Left lobe of liver (tissue), 2 donors: ENCODE measurements at places on chromosomes 7 and 10. TPM values are rescaled to one million over a fixed set of nuclear protein-coding genes. Genes with fewer than 3 reads are reported as not detected.

GRCh38 chr10:99681553-99681952 is 22.2 kb downstream of the ENTPD7 start:
- no peak for DNase-seq

PRR15 gene
- total RNA-seq = not detected

ZNF12 gene
- 12.8 TPM for total RNA-seq

GRCh38 chr7:33821970-33822369 is 83.4 kb upstream of the BMPER start:
- no peak for DNase-seq

DNA sequence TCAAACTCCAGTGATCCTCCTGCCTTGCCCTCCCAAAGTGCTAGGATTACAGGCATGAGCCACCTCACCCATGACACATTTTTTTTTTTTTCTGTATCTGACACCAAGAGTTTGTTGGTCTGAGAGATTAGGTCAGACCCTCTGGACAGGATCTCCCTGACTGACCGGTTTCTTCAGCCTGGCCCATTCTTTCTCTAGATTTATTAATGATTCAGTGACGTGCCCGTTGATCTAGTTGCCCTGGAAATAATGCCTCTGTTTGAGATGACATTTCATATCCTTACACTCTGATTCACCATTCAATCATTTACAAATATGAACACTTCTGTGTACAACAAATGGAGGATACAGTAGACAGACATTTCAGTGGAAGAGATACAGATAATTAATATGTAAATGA is 1.4 kb upstream of the ZNF212 start:
- no peak for DNase-seq

GRCh38 chr10:48683868-48684267 is 805 bp upstream of the WDFY4 start:
- no peak for DNase-seq

GRCh38 chr7:45171946-45172345 is 14.4 kb downstream of the RAMP3 start:
- no peak for DNase-seq

SPDYE9 gene
- not detected for total RNA-seq

DNA sequence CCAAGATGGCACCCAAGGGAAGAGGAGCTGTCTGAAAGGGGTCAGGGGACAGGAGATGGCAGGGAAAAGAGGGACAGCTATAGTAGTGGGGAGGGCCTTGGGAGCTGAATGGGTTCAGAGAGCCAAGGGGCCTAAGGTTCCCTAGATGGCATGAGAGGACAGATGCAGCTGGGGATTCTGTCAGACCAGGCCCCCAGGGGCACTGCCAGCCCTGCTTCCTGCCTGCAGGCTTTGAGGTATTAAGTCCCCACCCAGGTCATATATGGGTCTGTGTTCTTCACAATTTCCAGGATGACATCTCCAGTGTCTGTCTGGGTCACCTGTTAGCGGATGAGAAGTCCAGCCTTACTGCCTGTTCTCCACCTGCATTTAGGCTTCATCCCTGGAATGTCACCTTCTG is 56.7 kb downstream of the NEURL1 start:
- no peak for DNase-seq

- DNase-seq = no peak
Observed at GRCh38 chr7:7110706-7111105, 71.6 kb upstream of the C1GALT1 start.

MMD2 gene
- not detected for total RNA-seq

DNA sequence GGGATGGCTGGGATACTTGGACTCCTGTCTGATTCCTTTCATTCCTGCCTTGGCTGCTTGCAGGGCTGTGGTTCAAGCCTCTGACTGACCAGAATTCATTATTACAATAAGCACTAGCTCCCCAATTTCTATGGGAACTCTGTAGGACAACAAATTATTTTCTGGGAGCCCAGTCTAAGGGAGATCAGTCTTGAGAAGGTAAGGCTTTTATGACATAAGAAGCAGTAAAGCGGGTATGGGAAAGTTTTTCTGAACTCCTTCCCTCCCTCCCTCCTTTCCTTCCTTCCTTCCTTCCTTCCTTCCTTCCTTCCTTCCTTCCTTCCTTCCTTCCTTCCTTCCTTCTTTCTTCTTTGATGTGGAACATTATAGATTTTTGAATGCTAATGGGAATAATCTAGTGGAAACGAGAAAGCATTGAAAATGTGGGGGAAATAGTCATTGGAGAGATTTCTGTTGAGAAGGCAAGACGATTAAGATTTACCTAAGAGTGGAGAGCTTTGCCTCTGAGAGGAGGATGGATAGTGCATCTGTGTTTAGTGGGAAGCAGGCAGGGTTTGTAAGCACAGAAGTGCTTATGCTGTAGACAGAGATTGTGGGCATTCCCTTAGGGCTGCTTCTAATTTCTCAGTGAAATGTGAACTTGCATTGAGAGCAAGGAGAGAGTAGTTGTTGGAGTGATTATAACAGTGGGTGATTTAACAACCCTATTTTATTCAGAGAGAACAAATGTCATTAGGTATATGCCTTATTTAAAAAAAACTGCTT is 201.5 kb downstream of the DNAJB9 start:
- no peak for DNase-seq

PRTFDC1 gene
- 0.63 TPM for total RNA-seq

CNPY1 gene
- total RNA-seq = not detected

DNA sequence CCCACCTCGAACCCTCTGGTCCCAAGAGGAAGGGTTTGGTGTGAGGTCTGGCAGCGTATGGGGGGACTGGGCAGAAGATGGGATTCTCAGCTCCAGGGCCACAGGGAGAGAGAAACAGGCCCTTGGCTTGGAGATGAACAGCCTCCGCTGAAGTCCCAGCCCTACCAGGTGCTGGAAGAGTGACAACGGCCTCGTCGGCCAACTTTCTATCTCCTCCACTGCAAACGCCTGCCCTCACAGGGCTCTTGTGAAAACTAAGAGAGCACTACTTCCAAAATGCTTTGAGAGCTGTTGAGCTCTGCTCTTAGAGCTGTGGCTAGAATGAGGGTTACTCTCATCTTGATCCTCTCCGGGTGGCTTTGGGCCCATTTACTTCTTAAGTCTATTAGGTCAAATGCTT is 63.5 kb downstream of the AFAP1L2 start:
- no peak for DNase-seq

ZNF503 gene
- 7.3 TPM for total RNA-seq

DNA sequence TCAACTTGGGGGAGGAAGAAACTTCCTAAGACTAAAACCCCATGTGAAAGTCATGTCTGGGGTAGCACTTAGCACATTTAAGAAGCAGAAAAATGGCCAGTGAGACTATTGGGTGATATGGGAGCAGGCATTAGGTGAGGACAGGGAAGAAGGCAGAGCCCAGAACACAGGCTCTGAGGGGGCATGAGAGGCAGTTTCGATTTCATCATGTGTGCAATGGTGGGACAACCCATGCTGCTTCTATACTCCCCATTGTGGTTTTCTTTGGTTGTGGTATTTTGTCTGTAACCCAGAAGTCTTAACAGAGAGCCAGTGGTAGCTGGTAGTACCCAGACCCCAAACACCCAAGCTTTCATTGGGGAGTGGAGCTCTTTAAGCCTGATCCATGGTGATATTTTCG is 752.0 kb downstream of the GRID1 start:
- no peak for DNase-seq
